ENCODE measurements at places on chromosomes 3 and 15. TPM values are rescaled to one million over a fixed set of nuclear protein-coding genes. Genes with fewer than 3 reads are reported as not detected.

CP gene
- not detected for total RNA-seq

LTK gene
- 0.27 TPM for total RNA-seq

SLC22A14 gene
- total RNA-seq = not detected

IL1RAP gene
- 6.7 TPM for total RNA-seq

STAC gene
- not detected for total RNA-seq

Data from CD8-positive, alpha-beta memory T cell (primary cell).